Left cardiac atrium (tissue), 4 donors: ENCODE measurements at places on chromosomes 5 and 9. TPM values are rescaled to one million over a fixed set of nuclear protein-coding genes. Genes with fewer than 3 reads are reported as not detected.

RELL2 gene
- 1.4 TPM for total RNA-seq

PCDHB12 gene
- total RNA-seq: 2.6 TPM

DNA sequence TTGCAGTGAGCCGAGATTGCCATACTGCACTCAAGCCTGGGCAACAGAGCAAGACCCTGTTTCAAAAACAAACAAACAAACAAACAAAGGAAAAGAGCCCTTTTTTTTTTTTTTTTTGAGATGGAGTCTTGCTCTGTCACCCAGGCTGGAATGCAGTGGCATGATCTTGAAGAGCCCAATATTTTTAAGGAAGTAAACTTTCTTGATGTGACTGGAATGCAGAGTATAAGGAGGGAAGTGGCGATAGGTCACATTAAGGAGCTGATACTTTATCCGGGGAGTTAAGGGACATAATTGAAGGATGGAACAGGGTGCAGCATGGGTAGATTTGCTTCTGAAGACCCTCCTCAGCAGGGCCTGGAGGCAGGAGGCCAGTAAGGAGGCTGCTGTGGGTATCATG, 13.0 kb downstream of the NAIF1 start:
- no peak for DNase-seq

CDX1 gene
- not detected for total RNA-seq

MARCHF11 gene
- 2.5 TPM for total RNA-seq

KCNT1 gene
- total RNA-seq: 0.24 TPM

- no peak for DNase-seq
Observed at GRCh38 chr5:2111569-2112105, 228.9 kb upstream of the IRX4 start.

ELOVL7 gene
- total RNA-seq: 1.4 TPM

- DNase-seq: no peak
Observed at GRCh38 chr5:22693121-22693520, 160.0 kb downstream of the CDH12 start.

- no peak for DNase-seq
Observed at GRCh38 chr9:95137587-95138145, 179.8 kb downstream of the FANCC start.

LEAP2 gene
- 1.3 TPM for total RNA-seq

GRCh38 chr9:113523421-113524141, 60.1 kb downstream of the RGS3 start:
- DNase-seq: peak; percentile 79

INSL4 gene
- total RNA-seq: not detected

DNA sequence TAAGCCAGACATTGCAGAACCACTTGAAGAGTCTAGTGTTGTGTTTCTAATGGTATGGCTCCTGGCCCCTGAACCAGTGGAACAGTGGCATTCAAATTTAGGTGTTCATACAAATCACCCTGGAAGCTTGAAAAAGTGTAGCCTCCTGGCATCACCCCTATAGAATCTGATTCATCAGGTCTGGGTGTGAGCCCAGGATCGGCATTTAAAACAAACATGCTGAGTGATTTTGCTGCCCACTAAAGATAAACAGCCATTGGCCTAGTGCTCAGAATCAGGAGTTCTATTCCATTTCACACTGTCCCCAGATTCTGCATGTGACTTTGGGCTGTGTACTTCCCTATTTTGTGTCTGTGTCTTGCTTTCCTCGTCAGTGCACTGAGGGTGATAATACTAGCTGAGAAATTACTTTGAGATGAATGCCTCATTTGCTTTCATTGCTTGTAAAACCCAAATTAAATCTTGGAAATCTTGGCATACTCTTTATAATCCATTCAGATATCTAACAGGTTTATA, 241.5 kb upstream of the CLINT1 start:
- no peak for DNase-seq

DNA sequence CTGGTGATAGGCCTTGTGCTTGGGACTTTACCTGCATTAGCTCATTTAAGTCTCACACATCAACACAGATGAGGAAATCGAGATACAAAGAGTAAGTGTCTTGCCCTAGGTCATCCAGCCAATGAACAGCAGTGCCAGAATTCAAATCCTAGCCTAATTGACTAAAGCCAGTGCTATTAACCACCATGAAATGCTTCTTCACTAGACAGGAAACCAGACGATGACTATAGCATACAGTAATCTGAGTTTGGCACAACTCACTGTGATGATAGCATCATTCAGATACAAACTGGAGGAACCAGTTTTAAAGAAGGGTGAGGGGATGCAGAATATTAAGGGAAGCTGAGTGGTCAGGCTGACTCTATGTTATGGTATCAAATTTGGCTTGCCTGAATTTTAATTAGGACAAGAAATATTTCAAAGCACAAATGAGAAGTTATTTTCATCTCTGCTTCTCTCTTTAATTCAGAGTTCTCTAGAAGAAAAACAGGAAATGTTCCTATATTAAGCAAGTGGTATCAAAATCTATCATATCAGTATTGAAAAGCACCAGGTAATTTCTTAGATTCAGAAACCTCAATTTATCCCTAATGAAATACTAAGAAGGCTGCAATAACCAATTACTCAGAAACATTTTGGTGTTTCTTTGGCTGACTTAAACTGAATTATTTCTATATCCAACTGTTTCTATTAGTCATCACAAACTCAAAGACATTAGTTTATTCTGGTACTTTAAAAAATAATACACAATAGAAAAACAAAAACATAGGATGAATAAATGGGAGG, 147.0 kb upstream of the RASA1 start:
- no peak for DNase-seq

- no peak for DNase-seq
Observed at GRCh38 chr5:44945743-44946142, 137.0 kb downstream of the MRPS30 start.

DNA sequence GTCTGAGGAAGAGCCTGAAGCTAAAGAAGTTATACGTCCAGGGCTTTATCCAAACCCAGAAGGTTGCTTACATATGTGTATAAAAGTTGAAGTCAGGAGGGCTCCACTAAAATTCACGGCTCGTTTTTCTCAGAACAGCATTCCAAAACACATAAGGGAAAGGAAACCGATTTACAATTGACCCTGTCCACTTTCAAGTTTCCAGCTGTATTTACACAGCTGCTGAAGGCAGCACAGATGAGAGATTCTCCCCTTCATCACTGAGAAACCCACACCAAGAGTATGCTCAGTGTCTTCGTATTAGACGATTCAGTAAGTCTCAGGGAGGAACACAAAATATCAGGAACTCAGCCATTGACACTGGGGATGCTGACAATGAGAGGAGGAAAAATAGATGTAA, 5.9 kb upstream of the NREP start:
- no peak for DNase-seq

DNA sequence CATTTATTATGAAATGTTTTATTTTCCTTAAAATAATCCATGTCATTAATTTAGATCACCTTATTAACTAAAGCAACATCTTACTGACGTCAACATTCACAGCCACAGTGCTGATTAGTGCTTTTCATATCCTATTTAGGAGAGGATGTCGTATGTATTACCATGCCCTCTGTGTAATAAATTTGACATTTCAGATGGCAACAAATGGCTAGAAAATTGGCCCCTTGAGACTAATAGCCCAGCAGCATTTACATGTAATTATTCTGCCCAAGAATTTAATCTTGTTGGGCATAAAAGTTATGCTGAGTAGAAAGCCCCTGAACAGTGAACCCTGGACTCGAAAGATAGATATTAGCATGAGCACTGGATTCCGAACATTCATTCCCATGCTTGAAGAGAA, 391.2 kb downstream of the PRELID2 start:
- no peak for DNase-seq

PCDHA9 gene
- 0.03 TPM for total RNA-seq

GRCh38 chr5:109485030-109485429, 75.3 kb upstream of the PJA2 start:
- peak; percentile 79 for DNase-seq

CDH9 gene
- not detected for total RNA-seq

DNA sequence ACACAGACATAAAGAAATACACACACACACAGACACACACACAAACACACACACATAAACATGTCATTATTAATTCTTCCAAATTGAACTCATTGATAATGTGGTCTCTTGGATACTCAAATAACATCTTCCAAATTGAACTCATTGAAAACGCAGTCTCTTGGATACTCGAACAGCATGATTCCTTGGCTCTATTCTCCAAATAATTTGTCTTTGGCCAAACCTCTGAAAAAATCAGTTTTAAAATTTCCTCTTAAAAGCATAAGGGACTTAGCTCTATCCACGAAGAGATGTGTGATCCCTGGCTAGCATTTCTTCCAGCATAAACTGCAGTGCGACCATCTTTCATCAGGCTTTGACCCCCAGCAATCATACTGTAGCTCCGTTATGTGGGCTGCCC, 296.6 kb downstream of the IRX2 start:
- DNase-seq: no peak

SEMA4D gene
- total RNA-seq: 22.4 TPM

DNA sequence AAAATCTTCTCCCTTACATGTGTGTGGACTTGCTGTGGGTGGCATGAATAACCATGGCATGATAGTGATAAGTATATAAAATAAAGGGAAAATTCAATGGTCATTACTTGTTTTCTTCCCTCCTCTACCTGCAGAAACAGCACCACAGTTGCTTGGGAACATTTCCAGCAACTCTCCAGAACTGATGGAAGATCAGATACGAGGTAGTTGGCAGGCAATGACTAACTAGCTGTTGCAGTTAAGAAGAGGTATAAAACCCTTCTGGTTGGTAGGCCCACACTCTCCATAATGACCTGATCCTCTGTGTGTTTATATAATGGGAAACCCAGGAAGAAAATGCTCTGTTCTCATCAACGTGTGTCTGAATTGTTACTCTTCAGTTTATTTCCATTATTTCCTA, 185.9 kb downstream of the SYK start:
- DNase-seq: no peak

DNA sequence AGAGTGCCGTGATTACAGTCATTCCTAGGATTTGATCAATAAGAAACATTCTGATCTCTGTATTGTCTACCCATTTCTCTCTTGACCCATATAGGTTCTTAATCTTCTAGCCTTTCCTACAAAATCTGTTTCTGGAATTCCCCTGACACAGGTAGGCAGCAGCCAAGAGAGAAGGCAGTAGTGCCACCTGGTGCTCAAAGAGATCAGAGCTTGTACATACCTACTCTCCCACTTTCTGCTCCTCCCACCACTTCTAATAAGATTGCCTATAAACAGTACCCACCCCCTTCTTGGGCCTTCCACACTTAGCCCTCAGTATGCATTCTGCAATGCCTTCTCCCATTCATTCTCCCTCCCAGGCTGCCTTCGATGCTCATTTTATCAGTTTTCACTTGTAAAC, 117.4 kb upstream of the RORB start:
- DNase-seq: no peak

DNA sequence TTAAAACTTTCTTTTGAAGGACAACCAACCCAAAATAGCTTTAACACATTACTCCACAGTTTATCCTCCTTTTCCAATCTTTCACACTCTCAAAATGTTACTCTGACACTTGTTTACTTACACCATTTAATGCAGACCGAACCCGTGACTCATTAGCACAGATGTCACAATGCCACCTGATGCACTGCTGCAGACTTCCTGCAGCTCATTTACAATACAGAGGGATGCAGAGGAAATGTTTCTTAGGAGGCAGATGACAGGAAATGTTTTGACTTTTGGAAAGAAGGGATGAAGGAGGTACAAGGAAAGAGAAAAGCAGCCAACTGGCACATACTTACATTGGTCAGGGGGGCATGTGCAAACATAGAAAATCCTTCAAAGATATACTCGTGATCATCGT, 39.0 kb downstream of the DROSHA start:
- DNase-seq: no peak

DNA sequence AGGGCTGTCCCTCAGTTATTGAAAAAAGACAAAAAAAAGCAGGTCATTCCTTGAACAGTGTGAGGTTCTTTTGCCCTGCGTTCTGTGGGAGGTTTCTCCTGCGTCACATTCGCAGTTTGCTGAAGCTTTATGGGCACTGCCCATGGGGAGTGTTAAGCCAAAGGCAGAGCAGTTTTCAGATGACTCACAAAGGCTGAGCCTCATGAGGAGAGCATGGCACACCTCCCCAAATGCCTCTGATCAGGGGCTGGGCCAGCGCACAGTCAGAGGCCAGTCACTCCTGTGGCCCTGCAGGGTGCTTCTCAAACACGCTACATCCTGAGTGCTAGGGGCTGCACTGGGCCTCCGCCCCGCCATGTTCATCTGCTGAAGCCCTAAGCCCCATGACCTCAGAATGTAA, 38.4 kb downstream of the IRX1 start:
- no peak for DNase-seq

DNA sequence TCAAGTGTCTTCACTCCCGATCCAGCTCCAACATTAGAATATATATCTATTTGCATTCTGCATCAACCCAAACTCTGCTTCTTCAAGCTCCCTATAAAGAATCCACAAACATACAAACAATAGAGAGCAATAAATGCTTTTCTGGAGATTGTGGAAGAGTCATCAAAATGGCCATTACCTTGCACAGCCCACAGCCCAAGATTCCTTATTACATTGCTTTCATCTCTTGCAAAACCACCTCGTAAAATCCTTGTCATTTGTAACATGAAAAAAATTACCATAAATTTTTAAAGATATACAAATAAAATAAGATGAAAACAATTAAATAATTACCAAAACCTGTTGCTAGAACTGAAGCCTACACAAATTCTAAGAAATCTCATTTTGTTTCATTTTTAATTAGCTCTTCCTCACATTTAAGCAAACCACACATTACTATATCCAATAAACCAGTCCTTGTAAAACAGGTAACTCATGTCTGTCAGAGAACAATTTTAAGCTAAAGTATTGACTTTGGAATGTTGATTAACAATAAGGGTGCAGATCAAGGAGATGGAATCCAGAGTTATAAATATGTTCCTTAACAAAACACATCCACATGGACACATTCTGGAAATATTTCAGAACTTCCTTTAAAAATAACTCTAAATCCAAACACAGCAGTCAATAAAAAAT, 7.1 kb downstream of the SPINK9 start:
- DNase-seq: no peak

GRCh38 chr9:85716031-85716877, 25.5 kb downstream of the AGTPBP1 start:
- no peak for DNase-seq

DNA sequence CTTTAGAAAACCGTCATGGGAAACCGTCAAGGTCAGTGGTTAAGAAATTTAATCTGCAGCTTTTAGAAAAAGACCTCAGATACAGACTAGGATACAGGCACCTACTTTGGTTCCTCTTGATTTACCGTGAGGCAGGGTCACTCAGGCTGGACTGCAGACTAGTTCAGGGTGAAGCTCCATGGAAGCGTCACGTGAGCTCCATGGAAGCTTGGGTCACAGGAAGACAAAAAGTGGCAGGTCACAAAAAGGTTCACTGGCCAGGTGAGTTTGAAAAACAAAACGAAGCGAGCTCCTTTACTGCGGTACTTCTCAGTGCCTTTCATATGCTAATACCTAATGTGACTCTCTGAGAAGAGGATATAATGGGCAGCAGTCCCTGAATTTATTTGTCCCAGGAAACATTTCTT, 43.0 kb downstream of the PRRC2B start:
- no peak for DNase-seq

GRCh38 chr5:59873113-59873512, 20.4 kb downstream of the PDE4D start:
- no peak for DNase-seq
